ENCODE measurements at places on chromosomes 1 and 21.

DNA sequence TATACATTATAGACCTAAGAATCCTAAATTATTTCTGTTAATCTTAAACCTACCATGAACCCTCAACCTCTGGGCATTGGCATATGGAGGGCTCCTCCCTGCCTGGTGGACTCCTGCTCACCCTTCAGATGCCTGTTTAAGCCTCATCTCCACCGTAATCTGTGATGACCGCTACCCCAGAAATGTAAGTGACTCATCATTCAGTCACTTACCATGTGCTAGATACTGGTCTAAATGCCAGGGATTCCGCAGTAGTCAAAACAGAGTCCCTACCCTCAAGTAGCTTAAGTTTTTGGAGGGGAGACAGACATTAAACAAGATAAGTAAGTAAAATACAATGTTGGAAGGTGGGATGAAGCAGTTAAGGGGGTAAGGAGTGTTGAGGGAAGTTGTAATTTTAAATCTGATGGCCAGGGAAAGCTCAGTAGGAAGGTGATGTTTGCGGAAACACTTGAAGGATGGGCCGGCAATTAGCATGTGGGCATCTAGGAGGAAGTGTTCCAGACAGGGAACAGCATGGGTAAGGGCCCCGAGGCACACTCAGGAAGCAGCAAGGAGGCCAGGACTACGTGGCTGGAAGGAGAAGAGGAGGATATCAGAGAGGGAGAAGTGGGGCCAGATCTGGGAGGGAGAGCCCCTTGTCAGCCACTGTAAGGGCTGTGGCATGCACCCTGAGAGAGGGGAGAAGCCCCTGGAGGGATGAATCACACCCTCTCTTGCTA lies 141.7 kb upstream of the HOOK1 start:
- DNase-seq: no peak

DNA sequence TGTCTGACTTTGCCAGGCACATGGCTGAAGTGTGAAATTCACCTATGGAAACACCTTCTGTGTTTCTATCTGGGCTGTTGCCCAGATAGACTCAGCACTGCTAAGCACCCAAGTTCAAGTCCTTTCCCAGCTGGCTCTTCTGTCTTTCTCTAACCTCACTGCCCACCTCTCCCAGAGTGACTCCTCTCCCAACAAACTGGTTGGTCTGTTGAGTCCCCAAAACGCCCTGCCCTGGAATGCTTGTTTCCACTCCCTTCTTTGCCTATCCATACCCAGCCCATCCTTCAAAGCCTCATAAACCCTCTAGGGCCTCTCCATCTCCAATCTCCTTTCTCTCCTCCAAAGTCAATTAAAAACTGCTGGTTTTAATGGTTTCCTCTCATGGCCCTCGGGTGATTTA lies 15.6 kb downstream of the PLXNA2 start:
- no peak for DNase-seq

DNA sequence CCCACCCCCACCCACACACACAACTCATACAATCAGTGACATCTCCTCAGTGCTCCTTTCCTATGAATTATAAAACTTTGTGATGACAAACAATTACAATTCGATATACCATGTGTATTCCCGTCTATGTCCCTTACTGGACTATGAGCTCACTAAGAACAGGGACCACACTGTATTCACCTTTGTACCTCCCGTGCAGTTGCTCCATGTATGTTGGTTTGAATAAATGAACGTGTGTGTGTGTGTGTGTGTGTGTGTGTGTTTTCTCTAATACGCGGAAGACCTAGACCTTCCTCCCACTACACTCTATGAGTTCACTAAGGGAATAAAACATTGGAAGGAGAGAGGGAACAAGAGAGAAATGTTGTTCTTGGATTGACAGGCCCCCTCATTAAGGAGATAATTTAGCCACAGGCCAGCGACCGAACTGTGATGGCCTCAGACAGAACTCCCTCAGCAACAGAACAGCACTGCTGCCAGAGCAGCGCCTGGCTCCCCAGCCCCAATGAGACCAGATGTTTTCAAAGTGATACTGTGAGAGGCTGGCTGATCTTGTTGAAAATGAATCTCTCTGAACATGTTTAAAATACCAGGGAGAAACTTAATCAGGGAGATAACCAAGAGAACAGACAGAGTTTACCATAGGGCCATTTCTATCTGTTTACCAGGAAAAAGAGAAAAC lies 21.7 kb downstream of the BCAR3 start:
- DNase-seq: no peak

- DNase-seq: no peak
Measured at GRCh38 chr1:150688763-150689162, 8.2 kb downstream of the GOLPH3L start.

DNA sequence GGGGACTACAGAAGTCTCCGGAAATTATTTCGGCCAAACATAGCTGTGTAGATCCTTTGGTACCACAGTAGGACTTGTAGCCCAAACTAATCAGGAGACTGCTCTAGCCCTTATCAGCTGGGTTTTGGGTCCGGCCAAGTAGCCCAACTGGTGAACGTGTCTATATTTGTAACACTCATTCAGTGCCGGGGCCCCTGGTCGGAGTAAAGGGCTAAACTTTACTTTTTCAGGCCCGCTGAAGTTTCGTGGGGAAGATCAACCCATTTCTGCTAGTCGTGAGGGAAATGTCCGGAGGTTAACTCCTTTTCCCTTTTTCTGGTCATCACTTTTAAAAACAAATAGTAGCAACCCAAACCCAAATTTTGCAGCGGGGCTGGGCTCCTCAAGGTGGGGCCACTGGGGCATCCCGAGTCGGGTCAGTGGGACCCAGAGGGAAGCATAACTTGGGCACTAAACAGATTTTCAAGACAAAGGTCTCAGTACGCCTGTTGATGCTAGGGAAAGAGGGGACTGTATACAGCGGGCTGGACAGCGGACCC lies 1.7 kb downstream of the LHX9 start:
- DNase-seq: no peak

DNA sequence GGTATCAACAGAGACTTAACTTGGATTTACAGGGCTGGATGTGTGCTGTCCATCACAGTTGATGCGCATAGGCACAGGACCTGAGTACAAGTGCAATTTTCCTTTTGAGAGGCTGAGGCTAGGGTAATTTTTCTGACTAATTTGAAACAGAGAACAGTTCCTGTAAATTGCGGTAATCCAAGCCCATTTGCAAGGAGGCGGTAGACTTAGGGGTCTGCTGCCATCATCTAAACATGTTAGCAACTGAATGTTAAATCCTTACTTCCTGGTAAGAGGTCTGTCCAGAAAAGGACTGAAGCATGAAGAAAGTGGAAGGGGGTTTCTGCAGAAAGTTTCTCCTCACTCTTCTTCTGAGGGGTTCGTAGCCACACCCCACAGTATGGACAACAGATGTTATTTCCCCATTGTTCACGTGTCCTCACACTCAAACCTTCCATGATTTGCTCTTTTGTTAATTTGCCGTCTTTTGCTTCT lies 23.7 kb upstream of the C1orf198 start:
- DNase-seq: no peak

GRCh38 chr1:12438349-12438924 lies 179.6 kb downstream of the DHRS3 start:
- DNase-seq: no peak

GRCh38 chr21:45152265-45152746 lies 77.9 kb downstream of the ADARB1 start:
- peak; percentile 68 for DNase-seq

- no peak for DNase-seq
Measured at GRCh38 chr21:42089093-42089631, 18.0 kb downstream of the UMODL1 start.

DNA sequence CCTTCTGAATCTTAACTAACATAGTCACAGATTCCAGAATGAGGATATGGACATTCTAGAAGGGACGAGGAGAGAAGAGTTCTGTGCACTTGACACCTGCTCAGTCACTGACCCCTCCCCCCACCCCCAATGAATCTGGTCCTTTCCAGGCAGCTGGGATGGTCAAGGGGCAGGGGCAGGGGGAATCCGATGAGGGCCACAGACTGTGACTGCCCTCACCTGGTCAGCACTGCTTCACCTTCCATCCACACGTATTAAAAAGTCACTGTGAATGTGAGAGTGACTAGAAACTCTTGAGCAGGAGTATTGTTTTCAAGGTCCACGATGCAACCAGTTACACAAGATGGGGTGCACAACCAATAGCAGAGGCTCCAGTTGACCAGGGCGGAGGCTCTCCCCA lies 9.5 kb upstream of the PRAMEF12 start:
- DNase-seq: no peak

DNA sequence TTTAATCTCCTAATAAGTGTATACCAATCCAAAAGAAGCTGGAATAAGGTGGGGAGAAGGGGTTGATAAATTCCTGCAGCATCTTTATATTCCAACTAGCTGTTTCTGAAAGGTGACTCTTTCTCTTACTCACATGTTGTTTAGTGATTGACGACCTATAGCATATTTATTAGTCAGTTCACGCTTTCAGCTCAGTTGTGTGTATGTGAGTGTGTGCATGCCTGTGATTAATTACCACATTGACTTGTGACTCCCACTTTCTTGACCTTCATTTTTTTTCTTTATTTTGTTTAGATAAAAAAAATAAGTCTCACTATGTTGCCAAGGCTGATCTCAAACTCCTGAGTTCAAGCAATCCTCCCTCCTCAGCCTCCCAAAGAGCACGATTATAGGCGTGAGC lies 44.4 kb downstream of the ATP2B4 start:
- DNase-seq: no peak

- no peak for DNase-seq
Measured at GRCh38 chr1:36737767-36738166, 255.1 kb upstream of the CSF3R start.

DNA sequence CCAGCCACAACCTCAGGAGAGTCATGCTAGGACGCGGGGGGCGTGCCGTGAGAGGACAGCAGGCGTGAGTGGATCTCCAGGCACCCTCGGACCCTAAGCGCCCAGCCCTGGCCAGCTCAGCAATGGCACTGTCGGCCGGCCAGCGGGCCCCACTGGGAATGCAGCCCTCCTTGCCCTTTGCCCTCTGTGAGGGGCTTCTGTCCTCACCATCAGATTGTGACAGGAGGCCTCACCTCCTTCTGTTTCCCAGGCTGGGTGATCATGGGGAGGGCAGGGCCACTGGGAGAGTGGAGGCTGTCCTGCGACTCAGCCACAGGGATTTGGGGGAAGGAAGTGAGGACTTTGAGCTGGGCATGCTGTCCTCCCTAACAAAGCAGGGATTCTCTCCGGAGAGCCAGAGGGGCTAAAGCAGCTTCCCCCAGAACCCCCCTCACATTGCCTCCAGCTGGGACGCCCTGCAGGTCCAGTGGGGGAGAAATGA lies 6.6 kb upstream of the LRRC3 start:
- DNase-seq: no peak

DNA sequence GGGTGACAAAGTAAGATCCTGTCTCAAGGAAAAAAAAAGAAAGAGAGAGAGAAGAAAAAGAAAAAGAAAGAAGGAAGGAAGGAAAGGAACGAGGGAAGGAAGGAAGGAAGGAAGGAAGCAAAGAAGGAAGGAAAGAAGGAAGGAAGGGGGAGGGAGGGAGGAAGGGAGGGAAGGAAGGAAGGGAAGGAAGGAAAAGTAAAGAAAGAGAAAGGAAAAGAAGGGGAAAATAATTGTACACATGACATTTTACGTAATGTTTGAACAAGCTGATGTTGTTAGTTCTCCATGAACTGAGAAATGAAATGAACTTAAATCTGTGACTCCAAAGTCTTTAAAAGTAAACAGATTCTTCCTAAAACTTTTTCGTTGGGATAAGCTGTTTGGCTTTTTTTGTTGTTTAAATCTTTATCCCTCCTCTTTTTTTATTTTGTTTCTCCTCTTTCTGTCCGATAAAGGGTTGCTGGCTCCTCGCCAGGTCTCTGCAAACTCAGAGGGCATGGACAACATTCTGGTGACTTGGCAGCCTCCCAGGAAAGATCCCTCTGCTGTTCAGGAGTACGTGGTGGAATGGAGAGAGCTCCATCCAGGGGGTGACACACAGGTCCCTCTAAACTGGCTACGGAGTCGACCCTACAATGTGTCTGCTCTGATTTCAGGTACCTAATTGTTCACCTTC lies 59.8 kb downstream of the IL12RB2 start:
- DNase-seq: no peak

DNA sequence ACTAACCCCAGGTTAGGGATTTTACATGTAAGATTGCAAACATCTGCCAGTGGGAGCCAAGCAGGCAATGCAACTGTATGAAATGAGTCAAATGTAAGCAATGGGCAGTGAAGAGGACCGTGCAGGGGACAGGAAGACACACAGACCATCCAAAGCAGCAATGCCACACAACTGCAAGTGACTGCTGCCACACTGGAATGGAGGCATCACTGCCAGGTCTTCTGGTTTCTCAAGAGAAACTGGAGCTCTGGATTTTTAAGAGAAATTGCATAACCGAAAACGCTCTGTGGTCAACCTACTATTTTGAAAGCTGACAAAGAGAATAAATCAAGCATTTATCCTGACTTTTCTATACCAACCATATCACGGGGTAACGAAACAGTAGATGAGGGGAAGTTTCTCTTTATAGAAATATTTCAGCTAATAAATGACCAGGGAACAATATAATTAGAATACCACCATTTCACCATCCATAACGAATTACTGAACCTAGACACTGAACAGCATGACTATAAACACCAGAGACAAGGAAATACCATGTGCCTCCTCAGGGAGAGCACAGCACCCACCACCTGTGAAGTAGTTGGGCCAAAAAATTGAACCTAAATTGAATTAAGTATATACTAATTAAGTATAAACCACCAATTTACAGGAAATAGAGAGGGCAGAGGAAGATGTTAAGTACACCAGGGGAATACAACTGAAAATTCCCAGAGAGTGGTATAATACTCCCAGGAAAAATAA lies 4.4 kb downstream of the AK2 start:
- DNase-seq: no peak

- peak; percentile 23 for DNase-seq
Measured at GRCh38 chr1:234400773-234401172, 27.5 kb downstream of the COA6 start.

DNA sequence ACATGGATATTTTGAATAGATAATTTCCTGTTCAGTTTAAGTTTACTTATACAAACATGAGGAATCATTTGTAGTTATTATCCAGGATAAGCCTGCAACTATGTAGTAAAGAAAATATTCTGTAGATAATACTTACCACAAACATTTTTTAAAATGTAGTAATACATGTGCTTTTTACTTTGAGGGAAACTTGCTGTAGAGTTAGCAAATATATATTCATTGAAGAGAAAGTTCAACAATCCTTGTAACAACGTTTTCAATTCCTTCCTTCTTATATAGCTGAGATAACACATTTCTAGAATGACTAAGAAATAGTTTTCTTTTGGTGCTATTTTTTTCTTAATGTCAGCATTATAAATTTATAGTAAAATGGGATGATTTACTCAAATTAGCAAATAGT lies 664.6 kb upstream of the ADAMTS5 start:
- DNase-seq: no peak

- no peak for DNase-seq
Measured at GRCh38 chr21:35333831-35334618, 284.9 kb upstream of the RUNX1 start.
